ENCODE measurements at places on chromosomes 7 and 10. TPM values are rescaled to one million over a fixed set of nuclear protein-coding genes. Genes with fewer than 3 reads are reported as not detected.

The GHRHR gene
- polyA plus RNA-seq = not detected

The ZFYVE27 gene
- polyA plus RNA-seq = 17.5 TPM

The C10orf67 gene
- polyA plus RNA-seq = 0.34 TPM

The NPC1L1 gene
- 0.07 TPM for polyA plus RNA-seq

The CALHM1 gene
- not detected for polyA plus RNA-seq
